ENCODE measurements at places on chromosomes 1 and 21. TPM values are rescaled to one million over a fixed set of nuclear protein-coding genes. Genes with fewer than 3 reads are reported as not detected.

DNA sequence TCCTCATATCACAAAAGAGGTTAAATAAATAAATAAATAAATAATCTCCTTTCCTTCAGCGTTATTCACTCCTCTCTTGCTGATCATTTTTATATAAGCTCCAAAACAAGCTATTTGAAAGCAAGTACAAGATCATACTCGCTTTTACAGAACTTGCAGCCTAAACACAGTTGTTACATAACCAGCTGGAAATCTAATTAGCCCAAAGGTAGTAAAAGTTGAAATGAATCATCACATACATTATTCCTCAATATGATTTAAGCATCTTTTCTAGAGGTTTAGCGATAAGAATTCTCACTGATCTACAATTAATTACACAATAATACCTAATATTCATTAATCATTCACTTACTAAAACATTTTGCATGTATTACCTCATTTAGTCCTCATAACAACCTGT lies 160.2 kb downstream of the COP1 start:
- no peak for DNase-seq

GRCh38 chr1:144101397-144102045 lies 129.7 kb upstream of the FAM72C start:
- no peak for DNase-seq

DNA sequence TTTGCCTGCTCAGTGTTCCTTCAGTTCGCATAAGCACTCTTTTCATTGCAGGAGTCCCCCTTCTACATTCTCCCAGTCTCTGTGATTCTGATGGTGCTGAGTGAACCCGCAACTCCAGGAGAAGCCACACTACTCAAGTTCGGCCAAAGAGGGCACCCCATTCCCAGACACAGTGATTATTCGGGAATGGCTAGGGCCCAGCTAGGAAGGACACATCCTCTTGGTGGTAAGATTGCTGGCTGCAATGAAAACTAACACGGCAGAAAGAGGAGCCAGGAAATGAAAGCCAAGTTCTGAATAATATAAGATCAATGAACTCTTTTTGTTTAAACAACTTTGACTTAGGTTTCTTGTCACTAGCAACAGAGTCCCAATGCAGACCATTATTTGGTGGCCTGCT lies 14.9 kb downstream of the CREG1 start:
- no peak for DNase-seq

DNA sequence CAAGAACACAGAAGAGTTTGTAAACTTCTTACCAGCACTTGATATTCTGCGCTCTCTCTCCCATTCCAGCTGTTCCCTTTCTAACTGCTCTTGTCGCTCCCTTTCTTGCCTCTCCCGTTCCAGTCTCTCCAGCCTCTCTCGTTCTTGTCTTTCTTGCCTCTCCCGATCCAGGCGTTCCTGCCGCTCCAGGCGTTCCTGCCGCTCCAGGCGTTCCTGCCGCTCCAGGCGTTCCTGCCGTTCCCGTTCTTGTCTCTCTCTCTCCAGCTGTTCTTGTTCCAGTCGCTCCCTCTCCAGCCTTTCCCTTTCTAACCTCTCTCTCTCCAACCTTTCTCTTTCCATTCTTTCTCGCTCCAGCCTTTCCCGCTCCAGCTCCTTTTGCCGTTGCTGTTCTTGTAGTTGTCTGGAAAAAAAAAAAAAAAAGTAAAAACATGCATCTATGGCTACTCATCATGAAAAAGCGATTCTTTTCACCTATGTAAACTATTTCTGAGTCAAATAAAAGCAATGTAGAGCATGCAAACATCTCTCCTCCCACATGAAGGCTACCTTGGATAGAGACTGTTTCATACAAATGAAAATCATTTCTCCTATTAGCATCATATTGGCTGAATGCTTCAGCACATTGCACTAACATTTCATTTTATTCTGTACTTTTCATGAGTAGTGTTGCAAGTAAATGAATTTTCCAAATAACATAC lies 91.5 kb upstream of the LBR start:
- DNase-seq: no peak

DNA sequence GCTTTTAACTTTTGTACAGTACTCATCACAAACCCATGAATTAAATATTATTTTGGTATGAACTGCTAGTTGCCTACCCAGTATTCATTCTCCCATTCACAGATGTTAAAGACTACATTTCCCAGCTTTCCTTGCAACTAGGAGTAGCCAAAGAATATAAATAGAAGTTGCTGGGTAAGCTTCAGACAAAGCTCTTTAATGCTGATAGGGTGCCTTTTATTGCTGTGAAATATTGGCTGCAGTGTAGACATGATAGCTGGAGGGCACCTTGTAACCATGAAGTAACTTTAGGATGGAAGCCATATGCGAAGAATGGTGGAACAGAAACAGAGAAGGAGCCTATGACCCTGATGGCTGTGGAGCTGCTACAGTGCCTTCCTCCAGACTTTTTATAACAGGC lies 16.7 kb downstream of the JUN start:
- DNase-seq: no peak

Gene PROK1
- not detected for total RNA-seq

Gene RGS13
- 0.30 TPM for total RNA-seq

GRCh38 chr1:239893127-239893731 lies 198.5 kb upstream of the FMN2 start:
- DNase-seq: no peak

Gene NHLH1
- not detected for total RNA-seq

GRCh38 chr1:209870151-209870831 lies 42.5 kb downstream of the UTP25 start:
- DNase-seq: no peak

Gene FOXO6
- 1.2 TPM for total RNA-seq

- no peak for DNase-seq
Measured at GRCh38 chr1:66438062-66438461, 95.9 kb upstream of the SGIP1 start.

Gene UBXN10
- 0.22 TPM for total RNA-seq

DNA sequence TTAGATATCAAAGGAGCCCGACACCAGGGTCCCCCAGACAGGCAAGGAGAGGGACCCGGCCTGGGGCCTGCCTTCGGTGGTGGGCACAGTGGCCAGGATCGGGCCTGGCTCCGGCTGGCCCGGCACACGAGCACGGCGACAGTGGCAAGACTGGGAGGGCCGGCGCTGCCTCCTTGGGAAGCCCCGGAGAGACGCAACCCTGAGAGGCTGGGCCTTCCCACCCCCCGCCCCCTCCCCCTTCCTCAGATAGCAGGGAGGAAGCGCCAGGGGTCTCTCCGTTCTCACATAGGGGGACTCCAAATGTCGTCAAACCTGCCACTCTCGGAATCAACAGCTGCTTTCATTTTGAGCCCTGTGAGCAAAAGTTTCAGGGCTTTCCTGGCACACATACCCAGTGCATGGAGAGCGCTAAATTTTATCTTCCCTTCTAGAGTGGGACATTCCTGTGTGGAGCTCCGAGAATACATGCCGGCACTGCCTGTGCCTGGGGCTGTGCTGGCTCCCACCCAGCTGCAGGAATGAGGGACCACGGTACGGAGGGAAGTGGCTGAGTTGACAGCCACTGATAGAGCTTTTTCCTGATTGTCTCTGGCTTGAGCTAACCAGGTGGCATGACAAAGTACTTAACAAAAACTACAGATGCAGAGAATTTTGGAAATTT lies 62.4 kb downstream of the CD247 start:
- peak; percentile 53 for DNase-seq

DNA sequence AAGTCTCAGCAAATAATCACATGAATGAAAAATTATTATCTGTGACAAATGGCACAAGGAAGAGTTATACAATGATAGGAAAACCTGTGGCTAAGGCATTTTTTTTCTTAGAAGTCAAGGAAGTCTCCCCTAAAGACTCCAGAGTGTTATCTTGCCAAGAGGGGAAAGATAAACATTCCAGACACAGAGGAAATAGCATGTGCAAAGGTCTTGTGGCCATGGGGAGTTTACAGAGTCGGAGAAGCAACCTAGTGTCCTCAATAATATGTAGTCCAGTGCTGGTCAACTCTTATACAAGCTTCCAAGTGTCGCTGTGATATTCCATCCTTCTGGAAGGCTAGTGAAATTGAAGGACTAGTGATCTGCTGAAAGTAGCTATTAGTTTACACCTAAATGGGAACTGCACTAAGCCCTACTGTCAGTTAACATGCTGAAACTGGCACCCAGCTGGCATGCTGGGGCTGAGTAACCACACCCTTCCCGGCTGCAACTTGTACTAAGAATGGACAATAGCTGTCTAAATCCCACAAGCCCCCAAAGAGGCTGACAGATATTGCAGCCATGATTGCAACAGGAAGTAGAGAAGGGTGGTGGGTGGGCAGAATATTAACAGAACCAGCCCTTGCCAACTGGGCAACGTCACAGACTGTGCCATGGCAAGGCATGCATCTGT lies 11.5 kb upstream of the ATP1B1 start:
- no peak for DNase-seq

DNA sequence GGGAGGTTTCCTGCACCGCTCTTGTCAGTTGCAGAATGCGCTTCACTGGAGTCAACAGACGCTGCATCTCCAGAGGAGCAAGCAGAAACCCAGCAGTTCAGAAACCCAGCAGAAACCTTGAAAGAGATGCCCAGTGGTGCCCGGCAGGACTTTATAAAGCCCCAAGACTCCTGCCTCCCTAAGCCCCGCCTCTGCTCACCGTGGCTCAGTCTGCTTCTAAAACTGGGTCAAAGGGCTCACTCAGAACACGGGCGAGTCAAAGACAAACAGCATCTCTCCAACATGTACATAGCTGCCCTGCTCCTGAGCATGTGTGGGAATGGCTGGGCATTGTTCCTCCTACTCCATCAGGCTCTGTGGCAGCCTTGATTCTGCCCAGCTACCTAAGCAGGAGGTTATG lies at the start of gene HMGCS2:
HMGCS2 (minus strand) TSS at position 128 of the 400 bp plus-strand sequence; CDS start at position 67, 61 bp downstream.
- DNase-seq: no peak

DNA sequence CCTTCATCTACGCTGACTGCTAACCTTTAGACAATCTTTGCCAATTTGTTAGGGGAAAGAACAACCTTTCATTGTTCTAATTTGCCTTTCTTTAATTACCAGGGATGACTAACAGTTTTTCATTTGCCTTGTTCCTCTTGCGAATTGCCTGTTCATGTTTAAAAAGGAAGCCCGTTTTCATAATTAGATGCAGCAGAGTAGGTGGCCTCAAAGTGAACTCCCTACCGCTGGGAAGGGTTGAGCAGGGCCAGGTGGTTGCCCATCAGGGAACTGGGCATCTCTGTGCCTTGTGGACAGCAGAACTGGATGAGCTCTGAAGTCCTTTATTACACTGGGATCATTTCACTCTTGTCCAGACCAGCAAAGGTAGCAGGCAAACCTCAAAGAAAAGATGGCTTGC lies 59.0 kb downstream of the HIVEP3 start:
- no peak for DNase-seq

Gene ABCA4
- not detected for total RNA-seq

- no peak for DNase-seq
Measured at GRCh38 chr1:36689992-36690391, 207.3 kb upstream of the CSF3R start.

- DNase-seq: no peak
Measured at GRCh38 chr1:180500689-180501088, 1.7 kb downstream of the ACBD6 start.

GRCh38 chr21:31157756-31158155 lies 119.5 kb upstream of the KRTAP19-8 start:
- no peak for DNase-seq

DNA sequence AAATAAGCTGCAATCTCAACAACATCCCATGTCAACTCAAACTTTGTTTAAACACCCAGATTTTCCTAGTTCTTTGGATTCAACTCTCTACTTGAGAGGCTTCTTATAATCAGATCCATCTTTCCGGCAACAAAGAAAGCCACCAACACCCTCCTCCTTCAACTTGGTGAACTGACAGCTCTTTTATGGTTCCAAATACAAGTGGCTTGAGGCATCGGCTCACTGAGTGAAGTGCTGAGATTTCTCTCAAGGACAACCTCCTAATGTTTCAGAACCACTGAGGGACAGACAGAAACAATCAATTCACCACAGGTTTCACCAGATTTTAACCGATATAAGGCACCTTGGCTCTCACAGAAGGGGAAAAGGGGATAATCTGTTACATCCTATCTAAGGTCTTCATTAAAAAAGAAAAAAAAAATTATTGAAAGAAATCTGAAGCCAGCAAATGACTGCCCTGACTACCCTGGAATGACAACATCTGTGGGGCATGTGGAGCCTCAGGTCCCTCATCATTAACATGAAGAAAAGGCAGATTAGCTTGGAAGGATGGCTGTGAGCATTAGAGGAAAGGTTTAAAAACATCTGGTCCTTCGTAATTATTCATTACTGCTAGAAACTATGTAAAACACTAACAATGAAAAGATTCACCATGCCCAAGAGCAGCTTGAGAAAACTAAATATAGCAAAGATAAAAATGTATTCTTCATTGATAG lies 50.9 kb downstream of the PTPN14 start:
- DNase-seq: no peak

Gene TSPAN1
- not detected for total RNA-seq

DNA sequence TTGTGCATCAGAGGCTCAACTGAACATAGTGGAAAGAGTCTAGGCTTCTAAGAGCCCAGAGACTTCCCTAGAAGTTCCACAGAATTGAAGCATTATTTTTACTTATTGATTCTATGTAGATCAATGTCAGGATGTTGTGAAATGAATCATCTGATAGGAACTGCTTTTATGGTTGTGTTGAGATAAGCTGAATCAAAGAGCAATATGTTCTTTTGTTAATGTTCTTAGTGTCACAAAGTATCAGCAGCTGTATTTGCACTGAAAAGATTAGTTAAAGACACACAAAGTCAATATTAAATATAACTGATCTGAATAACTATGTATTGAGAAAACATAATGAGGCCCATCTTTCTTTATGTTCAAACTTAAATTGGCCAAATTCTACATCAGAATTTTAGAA lies 430.7 kb upstream of the ZRANB2 start:
- DNase-seq: no peak

DNA sequence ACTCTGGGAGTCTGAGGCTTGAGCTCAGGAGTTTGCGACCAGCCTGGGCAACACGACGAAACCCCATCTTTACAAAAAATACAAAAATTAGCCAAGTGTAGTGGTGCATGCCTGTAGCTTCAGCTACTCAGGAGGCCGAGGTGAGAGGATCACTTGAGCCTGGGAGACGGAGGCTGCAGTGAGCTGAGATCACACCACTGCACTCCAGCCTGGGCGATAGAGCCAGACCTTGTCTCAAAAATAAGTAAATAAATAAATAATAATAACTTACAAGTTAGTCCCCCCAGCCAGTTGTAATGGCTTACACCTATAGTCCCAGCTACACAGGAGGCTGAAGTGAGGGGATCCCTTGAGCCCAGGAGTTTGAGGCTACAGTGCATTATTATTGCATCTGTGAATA lies 21.7 kb upstream of the BTG2 start:
- no peak for DNase-seq

- DNase-seq: peak; percentile 46
Measured at GRCh38 chr1:95118067-95118499, 928 bp downstream of the TLCD4 start.

- no peak for DNase-seq
Measured at GRCh38 chr1:17719874-17720273, 35.3 kb upstream of the ACTL8 start.

GRCh38 chr1:9850442-9851162 lies 26.8 kb upstream of the CLSTN1 start:
- DNase-seq: no peak

DNA sequence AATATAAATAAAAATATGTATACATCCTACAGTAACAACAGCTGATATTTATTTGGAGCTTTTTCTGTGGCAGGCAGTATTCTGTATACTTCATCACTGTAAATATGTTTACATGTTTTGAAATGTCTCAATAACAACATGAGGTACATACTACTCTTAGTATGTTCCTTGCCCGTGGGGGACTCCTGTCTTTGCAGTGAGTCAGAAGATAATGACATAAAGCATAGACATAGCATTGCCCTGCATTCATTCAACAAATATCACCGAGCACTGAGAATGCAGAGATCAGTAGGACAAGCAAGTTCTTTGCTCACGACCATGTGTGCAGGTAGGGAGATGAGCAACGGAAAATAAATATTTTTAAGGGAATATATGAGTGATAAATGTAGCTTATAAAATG lies 246.5 kb downstream of the LTN1 start:
- no peak for DNase-seq

All from CD4-positive, alpha-beta T cell (primary cell).